ENCODE measurements at places on chromosomes 5 and 9.

- no peak for DNase-seq
These were observed 90.9 kb upstream of the MINAR2 start for GRCh38 chr5:129656952-129657351.

- no peak for DNase-seq
These were observed 357.5 kb downstream of the CAAP1 start for GRCh38 chr9:26535151-26535550.

DNA sequence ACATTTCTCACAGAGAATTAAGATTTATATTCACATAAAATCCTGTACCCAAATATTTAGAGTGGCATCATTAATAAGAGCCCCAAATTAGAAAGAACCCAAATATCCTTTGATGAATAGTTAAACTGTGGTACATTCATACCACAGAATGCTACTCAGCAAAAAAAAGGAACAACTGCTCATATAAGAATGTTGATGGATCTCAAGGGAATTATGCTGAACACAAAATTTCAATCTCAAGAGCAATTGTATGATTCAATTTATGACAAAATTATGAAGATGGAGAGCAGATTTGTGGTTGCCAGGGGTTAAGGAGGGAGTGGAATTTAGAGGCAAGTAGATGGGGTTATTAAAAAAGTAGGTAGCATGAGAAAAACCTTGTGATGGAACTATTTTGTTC lies 4.5 kb upstream of the PAIP1 start:
- DNase-seq: no peak

GRCh38 chr5:51860532-51861018 lies 477.3 kb downstream of the ISL1 start:
- no peak for DNase-seq

DNA sequence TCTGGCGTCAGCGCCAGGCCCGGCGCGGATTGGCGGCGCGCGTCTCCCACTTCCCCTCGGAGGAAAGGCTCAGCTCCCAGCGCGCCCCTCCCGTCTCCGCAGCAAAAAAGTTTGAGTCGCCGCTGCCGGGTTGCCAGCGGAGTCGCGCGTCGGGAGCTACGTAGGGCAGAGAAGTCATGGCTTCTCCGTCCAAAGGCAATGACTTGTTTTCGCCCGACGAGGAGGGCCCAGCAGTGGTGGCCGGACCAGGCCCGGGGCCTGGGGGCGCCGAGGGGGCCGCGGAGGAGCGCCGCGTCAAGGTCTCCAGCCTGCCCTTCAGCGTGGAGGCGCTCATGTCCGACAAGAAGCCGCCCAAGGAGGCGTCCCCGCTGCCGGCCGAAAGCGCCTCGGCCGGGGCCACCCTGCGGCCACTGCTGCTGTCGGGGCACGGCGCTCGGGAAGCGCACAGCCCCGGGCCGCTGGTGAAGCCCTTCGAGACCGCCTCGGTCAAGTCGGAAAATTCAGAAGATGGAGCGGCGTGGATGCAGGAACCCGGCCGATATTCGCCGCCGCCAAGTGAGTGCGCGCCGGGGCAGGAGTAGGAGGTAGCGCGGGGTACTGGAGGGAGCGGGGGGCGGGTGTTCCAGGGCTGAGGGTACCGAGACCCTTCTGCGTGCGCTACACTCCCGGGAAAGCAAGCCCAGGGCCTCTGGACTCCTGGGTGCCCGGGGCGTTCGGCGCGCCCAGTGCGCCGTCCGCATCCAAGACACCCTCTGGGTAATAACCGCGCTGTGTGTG lies at the start of gene MSX2:
Gene MSX2, plus strand, starts transcription at position 99 of the 777 bp plus-strand sequence. Its CDS starts 78 bp downstream, at position 177.
- no peak for DNase-seq

DNA sequence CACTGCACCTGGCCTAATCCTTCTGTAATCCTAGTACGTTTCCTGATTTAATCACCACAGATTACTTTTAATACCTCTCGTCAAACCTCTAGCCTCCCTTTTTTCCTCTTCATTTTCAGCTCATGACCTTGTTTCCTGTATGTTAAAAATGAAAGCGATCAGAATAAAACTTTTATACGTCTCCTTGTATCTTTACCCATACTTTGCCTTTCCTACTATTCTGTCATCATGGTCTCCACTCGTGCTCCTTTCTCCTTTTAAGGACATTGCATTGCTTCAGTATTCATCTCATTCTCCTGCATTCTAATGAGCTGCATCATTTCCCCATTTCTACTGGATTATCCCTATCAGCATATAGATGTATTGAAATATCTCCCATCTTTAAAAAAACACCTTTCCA lies 8.5 kb downstream of the CDC42SE2 start:
- no peak for DNase-seq

- no peak for DNase-seq
These were observed 17.5 kb downstream of the LCP2 start for GRCh38 chr5:170280011-170280493.

DNA sequence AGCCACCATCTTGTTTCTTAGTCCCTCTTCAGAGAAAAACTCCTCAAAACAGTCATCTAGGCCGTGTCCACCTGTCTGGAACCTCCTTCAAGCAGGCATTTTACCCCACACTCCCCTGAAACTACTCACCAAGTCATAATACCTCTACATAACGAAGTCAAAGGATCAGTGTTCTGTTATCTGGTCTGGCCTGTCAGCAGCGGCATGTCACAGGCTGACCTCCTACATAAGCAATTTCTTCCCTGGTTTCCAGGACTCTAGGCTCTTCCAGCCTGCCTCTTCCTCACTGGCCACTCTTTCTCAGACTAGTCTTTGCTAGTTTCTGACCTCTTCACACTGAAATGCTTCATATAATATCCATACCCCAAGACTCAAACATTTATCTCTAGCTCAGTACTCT lies 72.2 kb downstream of the SPTLC1 start:
- DNase-seq: no peak

DNA sequence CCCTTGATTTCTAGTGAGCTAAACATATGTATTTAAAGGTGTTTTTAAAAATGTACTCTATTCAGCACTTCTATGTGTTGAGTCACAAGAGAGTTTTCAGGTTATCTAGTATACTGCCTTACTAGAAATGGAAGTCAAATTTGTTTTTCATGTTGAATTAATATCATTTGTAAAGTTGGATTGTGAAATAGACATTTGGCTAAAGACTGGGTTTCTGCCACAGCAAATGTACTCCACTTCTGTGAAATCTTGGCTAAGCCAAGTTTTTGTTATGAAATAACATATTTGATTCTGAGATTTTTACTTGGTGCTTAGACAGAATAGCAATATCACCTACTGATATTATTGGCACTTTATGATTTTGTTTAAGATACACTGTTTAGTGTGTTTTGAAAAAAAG lies 106.0 kb downstream of the CWC27 start:
- DNase-seq: no peak

- no peak for DNase-seq
These were observed 8.9 kb upstream of the HSPA9 start for GRCh38 chr5:138583984-138584637.

DNA sequence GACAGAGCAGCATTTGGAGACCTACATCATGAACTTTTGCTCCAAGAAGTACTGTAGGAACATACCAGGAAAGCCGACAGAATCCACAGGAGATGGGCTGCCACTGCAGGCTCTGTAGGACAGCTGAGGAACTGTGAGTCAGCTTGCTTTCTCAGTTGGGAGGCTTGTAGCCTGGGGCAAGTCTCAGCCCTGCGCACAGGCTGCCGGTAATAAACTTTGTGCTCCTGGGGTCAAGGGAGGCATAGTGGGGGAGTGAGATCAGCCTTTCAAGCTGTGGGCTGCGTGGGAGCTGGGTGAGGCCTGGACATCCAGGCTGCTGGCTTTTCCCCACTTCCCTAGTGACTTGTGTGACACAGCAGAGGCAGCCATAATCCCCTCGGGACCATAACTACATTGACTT lies 718.0 kb upstream of the CDH10 start:
- DNase-seq: no peak

GRCh38 chr5:141095263-141095641 lies 837 bp downstream of the PCDHB2 start:
- no peak for DNase-seq

GRCh38 chr9:84238652-84239051 lies 101.9 kb downstream of the SLC28A3 start:
- no peak for DNase-seq

DNA sequence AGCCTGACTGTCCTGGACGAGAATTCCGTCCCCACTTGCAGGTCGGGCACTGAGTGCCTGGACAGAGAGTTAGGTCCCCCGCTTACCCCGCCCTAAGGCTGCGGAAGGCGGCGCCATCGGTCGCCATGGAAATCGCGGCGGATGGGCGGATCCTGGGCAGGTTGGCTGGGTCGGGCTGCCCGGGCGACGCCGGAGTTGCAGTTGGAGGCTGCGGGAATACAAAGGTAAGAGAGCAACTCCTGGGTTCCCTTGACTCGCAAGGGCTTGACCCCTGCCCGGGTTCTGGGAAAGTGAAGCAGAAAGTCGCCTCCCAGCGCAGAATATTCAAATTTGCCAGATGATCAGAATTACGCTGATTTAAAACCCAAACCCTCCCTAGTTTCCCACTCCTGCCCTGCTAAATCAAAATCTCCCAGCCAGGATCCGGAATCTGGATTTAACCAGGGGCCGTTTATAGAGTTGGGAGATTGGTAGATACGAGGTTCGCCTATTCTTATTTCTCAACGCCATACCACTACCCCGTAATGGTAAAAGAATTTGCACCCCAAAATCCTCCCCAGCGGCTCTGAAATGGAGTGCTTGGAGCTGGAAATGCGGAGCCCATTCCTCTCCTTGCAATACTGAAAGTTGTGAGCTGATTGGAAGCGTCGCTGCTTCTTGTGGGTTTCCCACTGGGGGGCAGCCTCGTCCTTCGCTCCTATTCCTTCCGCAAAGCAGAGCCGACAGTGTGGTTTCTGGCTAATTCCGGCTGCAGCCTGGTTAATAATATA lies 156.4 kb upstream of the RASEF start:
- DNase-seq: peak; percentile 63

DNA sequence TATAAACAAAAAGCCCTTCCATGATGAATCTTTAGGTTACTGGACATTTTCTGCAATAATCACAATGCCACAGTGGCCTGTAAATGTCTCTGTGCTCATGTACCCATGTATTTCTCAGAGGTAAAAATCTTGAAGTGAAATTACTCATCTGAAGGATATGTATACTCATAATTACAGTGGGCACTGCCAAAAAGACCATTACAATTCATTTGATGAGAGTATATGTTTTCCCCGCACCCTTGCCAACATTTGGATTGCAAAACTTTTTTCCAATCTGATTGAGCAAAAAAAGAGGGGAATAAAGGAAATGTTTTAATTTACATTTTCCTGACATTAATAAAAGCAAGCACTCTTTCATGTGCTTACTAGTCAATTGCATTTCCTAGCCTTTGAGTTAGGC lies 110.5 kb downstream of the EPB41L4A start:
- DNase-seq: no peak

DNA sequence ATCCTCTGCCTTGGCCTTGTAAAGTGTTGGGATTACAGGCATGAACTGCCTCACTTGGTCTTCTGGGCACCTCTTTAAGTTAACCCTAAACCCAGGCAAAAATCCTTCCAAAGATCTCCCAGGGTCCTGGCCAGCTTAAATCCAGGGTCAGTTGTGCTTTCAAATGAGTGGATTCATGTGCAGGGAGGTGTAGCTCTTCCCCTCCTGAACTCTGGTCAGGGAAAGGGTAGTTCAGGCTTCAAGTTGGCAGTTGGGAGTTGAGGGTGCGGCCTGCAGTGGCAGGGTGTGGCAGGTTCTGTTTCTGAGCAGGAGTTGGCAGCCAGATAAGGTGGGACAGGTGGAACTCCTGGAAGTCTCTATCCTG lies 3.6 kb downstream of the HNRNPAB start:
- no peak for DNase-seq

DNA sequence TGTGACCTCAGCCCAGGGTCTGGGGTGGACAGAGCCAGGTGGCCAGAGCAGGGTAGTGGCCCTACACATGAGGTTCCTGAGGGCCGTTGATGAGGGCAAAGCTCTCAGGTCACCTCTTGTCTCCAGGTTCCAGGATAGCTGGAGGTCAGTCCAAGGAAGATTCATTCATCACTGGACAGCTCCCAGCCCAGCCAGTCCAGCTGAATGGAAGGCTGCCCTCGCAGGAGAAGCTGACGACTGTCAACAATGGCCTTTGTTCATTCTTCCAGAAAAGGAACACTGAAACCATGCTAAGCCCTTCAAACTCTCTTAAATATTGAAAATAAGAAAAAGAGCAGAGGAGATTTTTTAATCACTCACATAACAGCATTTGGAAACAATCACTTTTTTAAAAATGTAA lies 169.7 kb upstream of the TBCA start:
- no peak for DNase-seq

Measured in NCI-H1417 treated with DMSO at 0.1 percent for 48 hours (cell line).